Stimulated activated CD8-positive, alpha-beta memory T cell treated with anti-CD3 and anti-CD28 coated beads, Interleukin-15, amount 100 ng/mL, for 4 hours (primary cell): ENCODE measurements at places on chromosomes 4 and X.

DNA sequence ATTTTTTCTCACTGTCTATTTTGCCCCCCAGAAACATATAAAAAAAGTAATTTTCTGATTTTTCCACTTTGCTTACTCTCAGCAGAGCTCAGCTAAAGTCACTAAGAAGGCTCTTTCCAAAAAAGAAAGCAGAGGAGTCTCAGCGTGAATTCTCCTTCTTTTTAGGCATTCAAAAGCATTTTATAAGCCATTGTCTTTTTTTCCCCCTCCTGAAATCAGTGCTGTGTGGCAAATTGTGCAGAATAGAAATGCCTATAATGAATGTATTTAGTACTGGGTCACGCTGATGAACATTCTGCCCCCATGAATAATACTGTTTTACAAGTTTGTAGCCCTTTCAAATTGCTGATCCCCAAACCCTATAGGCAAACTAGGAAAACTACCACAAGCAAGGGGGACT lies 1.6 kb upstream of the PCDH18 start:
- no peak for DNase-seq

GRCh38 chr4:39569209-39569608 lies 42.0 kb upstream of the UGDH start:
- DNase-seq = no peak

GRCh38 chr4:112203593-112203992 lies 28.0 kb upstream of the AP1AR start:
- no peak for DNase-seq

DNA sequence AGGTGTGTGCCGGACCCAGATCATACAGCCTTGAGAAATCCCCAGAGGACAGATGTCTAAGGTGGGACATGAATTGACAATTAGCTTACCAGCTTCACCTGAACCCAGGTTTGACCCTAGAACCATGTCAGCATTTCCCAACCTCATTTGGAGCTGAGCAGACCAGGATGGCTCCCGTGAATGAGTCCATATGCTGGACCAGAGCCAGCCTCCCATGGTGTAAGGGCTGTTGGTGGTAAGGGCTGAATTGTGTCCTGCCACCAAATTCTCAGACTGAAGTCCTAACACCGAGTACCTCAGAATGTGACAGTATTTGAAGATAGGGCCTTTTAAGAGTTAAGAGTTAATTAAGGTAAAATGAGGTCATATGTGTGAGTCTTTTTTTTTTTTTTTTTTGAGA lies 88.3 kb downstream of the SLC34A2 start:
- no peak for DNase-seq

DNA sequence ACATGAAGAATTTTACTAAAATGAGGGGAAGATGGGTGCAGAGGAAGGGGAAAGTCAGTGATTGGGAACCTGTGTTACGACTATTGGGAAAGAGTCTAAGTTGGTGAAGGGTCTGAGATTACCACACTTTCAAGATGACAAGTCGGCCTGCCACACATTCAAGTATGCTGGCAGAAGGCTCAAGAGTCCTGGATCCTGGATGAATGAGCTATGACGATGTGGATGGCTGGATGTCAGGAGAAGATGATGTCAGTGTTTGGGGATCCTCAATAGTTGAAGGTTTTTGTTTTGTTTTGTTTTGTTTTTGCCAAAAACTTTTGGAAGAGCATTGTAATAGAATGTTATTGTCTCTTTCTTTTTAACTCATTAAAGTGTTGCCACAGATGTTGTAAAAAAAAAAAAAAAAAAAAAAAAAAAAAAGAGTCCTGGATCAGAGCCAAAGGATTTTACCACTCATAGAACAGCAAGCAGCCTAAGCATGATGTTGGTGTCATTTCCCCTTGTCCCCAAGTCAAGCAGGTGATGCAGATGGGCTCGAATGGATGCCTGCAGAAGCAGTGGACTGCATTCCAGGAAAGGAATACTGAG lies 120.6 kb downstream of the REELD1 start:
- no peak for DNase-seq

GRCh38 chr4:77437079-77437478 lies 168.5 kb upstream of the CXCL13 start:
- DNase-seq = no peak

DNA sequence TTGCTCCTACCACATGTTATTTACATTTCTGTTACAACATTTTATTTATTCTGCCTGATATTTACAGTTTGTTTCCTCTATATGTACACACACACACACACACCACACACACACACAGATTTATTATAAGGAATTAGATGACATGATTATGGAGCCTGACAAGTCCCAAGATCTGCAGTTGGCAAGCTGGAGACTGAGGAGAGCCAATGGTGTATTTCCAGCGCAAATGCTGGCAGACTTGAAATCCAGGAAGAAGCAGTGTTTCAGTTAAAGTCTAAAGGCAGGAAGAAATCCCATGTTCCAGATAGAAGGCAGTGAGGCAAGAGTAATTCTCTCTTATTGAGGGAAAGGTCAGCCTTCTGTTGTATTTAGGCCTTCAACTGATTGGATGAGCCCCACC lies 1.8 kb upstream of the KLHL4 start:
- no peak for DNase-seq
